Retinal pigment epithelial cell (primary cell): ENCODE measurements at places on chromosomes 4 and X.

DNA sequence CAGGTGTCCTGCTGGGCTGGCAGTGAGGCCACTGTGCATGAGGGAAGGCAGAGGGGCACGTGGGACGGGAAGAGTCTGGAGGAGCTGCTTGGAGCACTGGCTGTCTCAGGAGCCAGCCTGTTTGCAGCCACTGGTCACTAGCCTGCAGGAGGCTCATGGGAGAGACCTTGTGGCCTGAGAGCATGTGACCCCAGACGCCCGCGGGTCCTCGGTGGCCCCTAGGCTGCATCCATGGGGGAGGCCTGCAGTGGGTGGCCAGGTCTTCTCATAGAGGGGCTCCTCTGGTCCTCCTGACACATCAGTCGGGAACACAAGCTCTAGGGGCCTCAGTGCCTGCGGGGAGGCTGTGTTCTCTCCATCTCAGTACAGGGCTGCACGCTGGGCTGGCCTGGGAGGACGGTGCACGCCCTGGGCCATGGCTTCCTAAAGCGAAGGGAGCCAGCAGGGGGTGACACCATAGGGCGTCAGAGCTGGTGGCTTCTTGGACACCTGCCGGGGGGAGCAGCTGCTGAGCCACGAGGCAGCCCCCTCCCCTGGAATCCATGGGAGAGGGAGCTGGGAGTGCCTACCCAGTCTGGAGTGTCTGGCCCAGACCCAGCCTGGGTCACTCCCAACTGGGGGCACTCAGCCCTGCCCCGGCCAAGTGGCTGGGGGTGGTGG, 12.3 kb downstream of the NAT8L start:
- DNase-seq: no peak

DNA sequence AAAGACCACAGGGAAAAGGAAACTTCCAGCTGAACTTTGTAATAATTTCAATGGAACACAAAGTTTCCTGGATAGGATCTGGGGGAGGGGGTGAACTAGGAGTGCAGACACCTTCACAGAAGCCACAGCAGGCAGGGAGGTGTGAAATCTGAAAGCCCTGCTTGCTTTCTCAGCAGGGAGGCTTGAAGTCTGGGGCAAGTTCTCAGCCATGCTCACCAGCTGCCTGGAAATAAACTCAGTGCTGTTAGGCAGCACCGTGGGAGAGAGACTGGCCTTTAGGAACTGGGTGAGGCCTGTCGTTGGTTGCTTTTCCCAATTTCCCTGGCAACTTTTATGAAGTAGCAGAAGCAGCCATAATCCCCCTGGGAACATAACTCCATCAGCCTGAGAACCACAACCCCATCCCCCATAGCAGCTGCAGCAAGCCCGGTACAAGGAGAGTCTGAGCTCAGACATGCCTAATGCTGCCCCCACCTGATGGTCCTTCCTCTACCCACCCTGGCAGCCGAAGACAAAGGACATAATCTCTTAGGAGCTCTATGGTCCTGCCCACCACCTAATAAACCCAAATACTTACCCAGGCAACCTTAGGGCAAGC, 39.2 kb upstream of the NMU start:
- peak; percentile 87 for DNase-seq

- DNase-seq: no peak
Measured at GRCh38 chr4:88522702-88523324, 763 bp downstream of the PYURF start.

GRCh38 chr4:147853706-147854105, 121.8 kb downstream of the ARHGAP10 start:
- DNase-seq: no peak

DNA sequence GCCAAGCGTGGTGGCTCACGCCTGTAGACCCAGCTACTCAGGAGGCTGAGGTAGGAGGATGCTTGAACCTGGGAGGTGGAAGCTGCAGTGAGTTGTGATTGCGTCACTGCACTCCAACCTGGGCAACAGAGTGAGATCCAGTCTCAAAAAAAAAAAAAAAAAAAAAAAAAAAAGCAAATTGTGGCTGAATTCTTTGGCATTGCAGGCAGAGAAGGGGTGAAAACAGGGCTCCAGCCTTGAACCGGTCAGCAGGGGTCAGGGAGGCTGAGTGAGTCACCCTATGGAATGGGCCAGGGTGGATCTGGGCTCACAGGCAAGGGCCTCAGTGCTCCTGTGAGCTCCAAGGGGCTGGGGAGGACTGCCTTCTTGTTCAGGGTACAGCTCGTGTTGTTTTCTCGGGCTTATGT, 13.2 kb upstream of the FAM3A start:
- no peak for DNase-seq

DNA sequence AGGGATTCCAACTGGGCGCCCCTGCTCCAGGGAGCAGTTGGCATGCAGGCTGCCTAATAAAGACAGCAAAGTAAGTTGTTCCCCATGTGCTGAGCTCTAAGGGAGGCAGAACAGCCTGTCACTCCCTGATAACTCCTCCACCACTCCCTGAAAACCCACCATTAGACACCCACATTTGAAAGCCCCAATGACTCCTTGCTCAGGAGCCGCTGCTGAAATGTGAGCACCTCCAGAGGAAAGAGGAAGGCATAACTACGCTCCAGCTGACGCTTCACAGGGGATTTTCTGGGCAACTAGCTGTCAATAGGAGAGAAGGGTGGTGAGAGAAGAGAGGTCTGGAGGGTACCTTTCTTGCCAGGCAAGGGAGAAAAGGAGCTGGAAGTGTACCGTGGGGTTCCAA, 62.5 kb downstream of the NPY1R start:
- DNase-seq: no peak

- DNase-seq: no peak
Measured at GRCh38 chrX:19237901-19238300, 105.8 kb upstream of the PDHA1 start.

- DNase-seq: no peak
Measured at GRCh38 chr4:7372673-7373072, 62.1 kb downstream of the PSAPL1 start.

- DNase-seq: peak; percentile 93
Measured at GRCh38 chr4:184384056-184384809, 90.1 kb downstream of the IRF2 start.

GRCh38 chr4:98509721-98510120, 148.7 kb downstream of the TSPAN5 start:
- no peak for DNase-seq

DNA sequence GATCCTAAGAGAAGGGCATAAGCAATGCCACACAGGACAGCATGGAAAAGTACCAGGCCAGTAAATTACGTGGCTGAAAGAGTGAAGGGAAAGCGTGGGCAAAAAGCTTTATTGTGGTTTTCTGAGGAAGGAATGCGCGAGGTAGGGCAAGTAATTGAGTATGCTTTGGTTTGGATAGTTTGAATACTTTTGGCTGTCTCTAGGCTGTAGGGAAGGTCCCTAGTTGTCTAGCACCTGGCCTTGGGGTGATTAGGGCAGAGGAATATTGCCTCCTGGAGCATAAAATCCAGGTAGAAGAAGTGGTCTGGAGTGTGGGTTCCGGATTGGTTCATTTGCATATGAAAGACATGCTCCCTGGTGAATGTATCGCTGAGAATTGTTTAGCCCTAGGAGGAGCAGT, 46.4 kb upstream of the NALF2 start:
- DNase-seq: no peak

DNA sequence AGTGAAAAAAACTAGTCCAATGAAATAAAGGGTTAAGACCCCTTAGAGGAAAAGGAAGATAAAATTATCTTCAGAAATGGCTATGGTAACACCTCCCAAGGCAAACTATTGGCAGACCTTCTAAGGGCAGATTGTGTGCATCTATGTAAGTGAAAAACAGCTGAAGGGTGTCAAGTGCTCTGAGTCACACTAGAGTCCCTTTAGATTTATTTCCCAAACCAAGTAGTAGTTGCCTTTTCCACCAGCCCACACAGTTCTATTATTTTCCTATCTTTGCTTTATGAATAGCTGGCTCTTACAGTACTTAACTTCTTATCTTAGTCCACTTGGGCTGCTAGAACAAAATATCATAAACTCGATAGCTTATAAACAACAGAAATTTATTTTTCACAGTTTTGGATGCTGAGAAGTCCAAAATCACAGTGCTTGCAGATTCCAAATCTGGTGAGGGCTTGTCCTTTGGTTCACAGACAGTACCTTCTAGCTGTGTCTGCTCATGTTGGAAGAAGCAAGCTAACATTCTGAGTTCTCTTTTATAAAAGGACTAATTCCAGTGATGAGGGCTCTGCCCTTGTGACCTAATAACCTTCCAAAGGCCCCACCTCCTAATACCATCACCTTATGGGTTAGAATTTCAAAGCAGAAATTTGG, 143.6 kb downstream of the GRID2 start:
- no peak for DNase-seq

DNA sequence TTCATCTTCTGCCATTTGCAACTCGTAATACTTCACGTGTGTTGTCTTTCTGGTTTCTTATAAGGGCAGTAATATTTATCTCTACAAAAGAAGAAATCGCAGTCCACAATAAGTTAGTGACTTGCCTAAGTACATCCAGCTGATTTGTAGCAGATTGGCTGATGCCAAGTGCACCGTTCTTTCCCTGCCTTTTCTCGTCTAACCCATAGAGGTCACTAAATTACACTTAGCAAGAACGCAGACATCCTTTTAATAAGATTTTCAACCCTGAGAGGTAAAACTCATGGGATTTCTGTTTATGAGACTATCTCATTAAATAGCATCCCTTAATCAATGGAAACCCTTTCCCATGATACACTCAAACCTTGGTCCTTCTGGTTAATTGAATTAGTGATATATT, 408.6 kb upstream of the ACTRT1 start:
- DNase-seq: no peak

- no peak for DNase-seq
Measured at GRCh38 chr4:19298998-19299397, 952.7 kb upstream of the SLIT2 start.

DNA sequence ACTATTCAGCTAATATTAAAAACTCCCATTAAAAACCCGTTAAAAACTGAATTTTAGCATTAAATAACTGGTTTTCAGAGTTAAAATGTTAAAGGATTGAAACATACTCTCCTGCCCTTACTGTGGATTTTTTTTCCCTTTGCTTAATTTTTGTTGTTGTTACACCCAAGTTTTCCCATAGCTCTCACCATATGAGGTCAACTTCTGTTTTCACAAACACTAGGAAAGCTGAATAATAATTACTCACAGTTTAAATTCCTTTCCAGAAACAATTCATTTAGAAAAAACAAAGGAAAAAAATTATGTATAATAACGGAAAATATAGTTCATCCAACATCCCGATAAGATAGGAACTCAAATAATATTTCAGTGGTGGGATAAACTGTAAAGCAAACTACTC, 129.0 kb downstream of the PPP3CA start:
- no peak for DNase-seq

GRCh38 chrX:153819384-153820040, 10.8 kb downstream of the PDZD4 start:
- no peak for DNase-seq

GRCh38 chr4:54475546-54475945, 182.2 kb upstream of the KIT start:
- DNase-seq: no peak

DNA sequence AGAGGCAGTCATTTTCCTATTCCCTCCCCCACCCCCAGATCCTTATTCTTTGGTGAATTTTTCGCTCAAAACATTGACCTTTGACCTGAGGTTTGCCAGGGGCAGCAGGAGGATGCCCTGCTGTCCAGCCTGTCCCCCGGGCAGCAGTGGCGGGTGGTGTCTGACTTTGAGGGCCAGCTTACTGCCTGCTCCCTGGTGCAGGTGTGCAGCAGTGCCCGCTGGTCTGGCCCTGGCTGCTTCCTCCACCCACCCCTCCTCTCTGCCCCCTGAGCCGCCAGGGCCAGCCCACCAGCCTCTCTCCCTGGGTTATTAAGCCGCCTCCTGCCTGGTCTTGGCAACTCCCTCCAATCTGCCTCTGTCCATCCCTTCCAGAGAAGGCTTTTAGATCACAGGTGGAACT, 40.8 kb upstream of the GRPEL1 start:
- no peak for DNase-seq

DNA sequence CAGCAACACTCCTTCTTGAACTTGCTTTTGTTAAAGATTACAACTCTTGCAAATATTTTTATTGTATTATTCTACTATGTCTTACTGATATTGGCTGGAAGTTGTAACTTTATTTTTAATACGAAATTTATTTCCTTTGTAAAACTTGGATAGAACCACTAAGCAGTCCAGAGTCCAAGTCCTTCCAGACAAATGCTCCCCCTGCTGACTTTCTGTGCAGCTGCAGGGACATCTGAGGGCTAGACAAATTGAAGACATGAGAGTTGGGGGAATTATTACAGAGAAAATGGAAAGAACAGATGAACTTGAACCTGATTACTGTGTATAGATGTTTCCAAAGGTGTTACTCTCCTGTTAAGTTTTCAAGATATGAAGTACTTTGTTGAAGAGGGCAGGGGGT, 238.8 kb downstream of the GRIA3 start:
- DNase-seq: no peak

- DNase-seq: no peak
Measured at GRCh38 chrX:110317061-110317819, 645 bp downstream of the AMMECR1 start.

GRCh38 chr4:38715050-38715449, 51.1 kb downstream of the KLF3 start:
- no peak for DNase-seq

- DNase-seq: no peak
Measured at GRCh38 chr4:17013382-17014006, 115.0 kb upstream of the LDB2 start.

GRCh38 chr4:137693641-137694040, 161.3 kb upstream of the PCDH18 start:
- DNase-seq: no peak

- DNase-seq: no peak
Measured at GRCh38 chrX:138014577-138014976, 448.6 kb downstream of the ZIC3 start.

DNA sequence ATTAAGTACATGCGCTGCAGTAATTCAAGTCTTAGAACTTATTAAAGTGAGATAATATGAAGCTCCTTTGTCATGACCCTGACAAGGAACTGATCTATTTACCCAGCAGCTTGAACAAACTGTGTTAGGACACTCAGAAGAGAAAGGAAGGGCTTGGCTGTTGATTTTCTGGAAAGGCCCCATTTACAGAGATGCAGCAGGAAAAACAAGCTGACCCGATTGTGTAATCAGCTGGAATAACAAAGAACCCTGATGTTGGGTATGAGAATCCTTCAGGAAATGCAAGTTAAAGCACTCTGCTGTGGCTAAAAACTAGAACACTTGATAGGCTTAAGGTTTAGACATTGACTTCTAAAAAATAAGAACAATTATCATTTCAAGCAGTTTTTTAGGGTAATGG, 64.8 kb downstream of the TBC1D9 start:
- DNase-seq: no peak

GRCh38 chr4:40962551-40963180, 212.9 kb downstream of the NSUN7 start:
- no peak for DNase-seq

GRCh38 chrX:124860736-124861135, 458.9 kb upstream of the TEX13C start:
- DNase-seq: no peak
